ENCODE measurements at places on chromosomes 7 and 10. TPM values are rescaled to one million over a fixed set of nuclear protein-coding genes. Genes with fewer than 3 reads are reported as not detected.

ELFN1 gene
- 3.0 TPM for polyA plus RNA-seq

PAX4 gene
- polyA plus RNA-seq = not detected

TWNK gene
- 6.1 TPM for polyA plus RNA-seq

TWIST1 gene
- polyA plus RNA-seq = 3.2 TPM

Data from heart right ventricle (tissue), 16 donors.